ENCODE measurements at places on chromosomes 1 and 21.

DNA sequence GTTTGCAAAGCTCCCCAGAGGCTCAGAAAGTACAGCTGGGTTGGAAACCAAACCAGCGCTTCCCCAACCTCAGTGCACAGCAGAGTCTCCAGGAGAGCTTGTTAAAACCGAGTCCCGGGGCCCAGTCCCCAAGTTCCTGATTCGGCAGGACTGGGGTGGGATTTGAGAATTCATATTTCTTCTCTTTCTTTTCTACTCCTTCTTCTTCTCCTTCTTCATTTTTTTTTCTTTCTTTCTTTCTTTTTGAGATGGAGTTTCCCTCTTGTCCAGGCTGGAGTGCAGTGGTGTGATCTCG lies 136.8 kb downstream of the PGBD5 start:
- no peak for DNase-seq

DNA sequence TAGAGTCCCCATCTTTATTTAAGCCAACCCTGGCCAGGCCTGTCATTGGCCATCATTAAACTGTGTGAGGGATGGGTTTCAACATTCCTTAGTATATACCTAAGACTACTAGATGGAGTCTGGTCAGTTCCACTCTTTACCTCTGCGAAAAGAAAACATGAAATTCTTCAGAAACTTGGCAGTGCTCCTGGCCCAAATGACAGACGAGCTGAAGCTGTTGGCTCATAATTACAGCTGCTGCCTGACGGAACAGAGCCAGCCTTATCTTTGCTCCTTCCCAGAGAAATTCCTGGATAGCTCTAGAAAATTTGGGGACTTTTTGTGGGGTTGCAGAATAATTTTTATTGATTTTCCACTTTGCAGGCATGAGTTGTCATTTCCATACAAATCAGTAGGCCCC lies 30.4 kb downstream of the NPHS2 start:
- DNase-seq: no peak

DNA sequence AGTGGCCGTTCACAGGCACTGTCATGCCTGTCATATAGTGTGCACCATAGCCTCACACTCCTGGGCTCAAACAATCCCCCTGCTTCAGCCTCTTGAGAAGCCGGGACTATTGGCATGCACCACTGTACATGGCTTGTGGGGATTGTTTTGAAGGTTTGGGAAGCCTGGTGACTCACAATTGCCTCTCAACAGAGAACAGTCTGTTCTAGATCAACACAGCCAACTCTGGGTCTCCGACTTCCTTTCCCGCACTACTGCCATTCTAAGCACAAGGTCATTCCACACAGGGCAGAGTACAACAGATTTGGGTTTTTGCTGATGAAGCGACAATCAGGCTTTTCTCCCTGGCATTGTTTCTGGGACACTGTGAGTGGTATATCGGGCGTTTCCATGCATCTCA lies 15.5 kb upstream of the AHCTF1 start:
- peak; percentile 23 for DNase-seq

DNA sequence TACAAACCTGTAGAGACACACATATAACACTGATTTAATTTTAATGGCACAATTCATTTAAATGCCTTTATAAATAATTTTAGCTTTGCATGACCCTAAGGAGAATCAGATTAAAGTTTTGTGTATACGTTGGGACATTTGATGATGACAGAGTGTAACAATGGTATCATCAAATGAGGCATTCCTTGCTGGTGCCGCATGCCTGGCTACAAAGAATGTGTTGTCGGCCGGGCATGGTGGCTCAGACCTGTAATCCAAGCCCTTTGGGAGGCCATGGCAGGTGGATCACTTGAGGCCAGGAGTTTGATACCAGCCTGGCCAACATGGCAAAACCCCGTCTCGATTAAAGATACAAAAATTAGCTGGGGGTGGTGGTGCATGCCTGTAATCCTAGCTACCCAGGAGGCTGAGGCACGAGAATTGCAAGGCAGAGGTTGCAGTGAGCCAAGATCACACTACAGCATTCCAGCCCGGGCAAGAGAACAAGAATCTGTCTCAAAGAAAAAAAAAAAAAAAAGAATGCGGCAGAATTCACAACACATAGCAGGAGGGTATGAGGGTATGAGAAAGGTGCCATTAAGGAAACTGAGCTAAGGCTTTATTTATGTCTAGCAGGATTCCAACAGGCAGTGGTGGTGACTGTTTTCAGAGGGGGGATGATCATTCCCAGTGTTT lies 58.9 kb downstream of the PTPN14 start:
- no peak for DNase-seq

GRCh38 chr1:81115422-81115821 lies 685.3 kb upstream of the ADGRL2 start:
- no peak for DNase-seq

DNA sequence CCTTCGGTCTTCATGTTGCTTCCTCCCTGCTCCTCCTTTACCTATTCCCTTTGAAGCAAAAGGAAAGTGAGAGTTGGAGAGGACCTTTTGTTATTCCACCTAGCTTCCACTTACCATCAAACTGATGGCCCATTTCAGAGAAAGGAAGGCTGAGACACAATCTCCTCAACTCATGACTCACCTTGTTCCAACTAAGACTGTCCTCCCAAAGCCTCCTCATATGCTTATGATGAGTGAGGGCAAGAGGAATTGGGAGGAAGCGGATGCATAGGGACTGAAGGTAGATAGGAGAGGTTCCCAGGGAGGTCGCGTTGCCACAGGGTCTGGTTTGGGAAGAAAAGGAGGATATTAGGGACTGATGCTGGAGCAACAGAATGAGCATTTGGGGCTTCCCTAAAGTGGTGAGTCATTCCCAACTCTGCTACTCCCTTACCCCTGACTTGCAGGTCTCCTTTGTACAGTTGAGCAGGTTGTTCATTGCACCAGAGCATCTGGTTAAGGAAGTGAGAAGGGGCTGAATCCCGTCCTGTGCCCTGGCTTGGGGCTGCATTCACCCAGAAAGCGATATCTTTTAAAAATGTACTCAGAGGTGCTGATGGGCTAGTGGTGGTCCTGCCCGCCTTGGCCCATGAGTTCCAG lies 35.0 kb downstream of the LGR6 start:
- no peak for DNase-seq

GRCh38 chr1:46188295-46189030 lies 9.8 kb downstream of the POMGNT1 start:
- no peak for DNase-seq

DNA sequence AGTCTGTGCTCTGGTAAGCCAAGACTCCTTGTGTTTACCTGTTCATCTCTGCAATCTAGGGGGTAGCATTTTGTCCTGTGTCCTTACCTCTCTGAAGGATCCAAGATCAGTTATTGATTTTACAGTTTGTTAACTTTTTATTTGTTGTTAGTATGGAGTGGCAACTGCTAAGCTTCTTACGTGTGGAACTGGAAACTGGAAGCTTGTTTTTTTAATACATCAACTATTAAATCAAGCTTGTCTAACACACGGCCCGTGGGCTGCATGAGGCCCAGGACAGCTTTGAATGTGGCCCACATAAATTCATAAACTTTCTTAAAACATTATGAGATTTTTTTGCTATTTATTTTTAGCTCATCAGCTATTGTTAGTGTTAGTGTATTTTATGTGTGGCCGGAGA lies 29.2 kb upstream of the MPC2 start:
- no peak for DNase-seq

GRCh38 chr1:197127246-197127912 lies 19.1 kb downstream of the ASPM start:
- no peak for DNase-seq

GRCh38 chr1:8587784-8588183 lies 229.7 kb downstream of the RERE start:
- DNase-seq: no peak

DNA sequence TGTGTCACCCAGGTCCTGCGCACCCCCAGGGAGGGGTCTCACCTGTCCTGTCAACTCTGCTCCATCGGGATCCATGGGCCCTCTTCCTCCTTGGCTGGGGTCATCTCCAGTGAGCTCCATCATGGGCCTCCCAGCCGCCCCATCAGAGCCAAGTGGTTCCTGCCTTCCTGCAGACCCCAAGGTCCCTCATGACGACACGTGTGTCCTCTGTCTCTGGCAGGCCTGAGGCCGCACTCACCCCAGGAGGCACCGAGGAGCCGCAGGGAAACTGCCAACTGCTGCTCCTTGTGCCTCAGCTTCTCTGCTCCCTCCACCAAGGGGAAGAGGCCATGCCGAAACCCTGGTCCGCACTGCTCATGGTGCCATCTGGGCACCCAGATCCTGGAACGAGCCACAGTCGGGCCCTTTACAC lies 46.8 kb downstream of the COL18A1 start:
- DNase-seq: no peak

DNA sequence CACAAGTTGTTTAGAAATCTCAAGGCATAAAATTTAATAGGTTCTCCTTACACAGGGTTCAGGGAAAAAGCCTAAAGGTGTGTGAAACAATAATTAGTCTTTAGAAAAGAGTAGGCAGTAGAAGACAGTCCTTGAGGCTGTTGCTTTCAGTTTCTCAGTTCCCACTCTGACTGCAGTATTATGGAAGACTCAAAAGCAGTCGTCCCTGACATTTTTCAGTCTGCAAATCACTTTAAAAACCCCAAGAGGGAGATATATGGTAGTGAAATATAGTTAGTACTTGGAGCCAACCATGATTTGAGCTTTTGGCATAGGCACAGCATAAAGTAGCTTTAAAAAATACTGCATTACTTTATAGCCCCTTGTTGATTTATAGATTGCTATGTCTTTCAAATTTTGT lies 299.7 kb downstream of the OLFM3 start:
- no peak for DNase-seq

DNA sequence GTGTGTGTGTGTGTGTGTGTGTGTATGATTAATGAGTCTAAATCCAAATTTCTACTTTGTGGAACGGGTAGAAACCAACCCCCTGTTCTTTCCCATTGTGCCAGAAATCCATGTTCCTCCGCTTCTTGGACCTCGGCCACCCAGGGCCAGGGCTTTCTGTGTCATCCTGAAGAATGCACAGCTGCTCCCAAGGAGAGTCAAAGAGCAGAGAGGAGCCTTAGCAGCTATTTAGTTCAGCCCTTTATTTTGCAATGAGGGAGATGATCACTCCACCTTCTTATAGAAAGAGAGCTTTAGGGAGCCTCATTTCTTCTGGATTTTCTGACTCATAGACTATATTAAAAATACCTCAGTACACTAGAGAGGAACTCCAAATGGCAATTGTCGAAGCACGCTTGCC lies 489.3 kb upstream of the VAMP3 start:
- DNase-seq: no peak

DNA sequence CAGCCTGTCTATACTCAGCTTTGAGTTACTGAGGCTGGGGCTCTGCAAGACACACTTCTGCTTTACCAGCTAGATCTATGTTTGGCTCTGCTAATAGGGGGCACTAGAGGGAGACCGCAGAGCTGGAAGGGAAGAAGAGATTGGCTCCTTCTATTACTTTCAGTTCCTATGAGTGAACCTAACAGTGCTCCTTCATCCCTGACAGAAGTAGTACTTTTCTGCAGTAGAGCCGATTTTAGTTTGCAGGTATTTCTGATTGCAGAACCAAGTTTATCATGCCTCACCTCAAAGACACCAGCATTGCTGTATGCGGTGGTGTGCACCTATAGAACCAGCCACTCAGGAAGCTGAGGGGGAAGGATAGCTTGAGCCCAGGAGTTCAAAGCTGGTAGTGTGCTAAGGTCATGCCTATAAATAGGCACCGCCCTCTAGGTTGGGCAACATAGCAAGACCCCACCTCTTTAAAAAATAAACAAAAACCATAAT lies 5.7 kb upstream of the ZDHHC18 start:
- DNase-seq: no peak

DNA sequence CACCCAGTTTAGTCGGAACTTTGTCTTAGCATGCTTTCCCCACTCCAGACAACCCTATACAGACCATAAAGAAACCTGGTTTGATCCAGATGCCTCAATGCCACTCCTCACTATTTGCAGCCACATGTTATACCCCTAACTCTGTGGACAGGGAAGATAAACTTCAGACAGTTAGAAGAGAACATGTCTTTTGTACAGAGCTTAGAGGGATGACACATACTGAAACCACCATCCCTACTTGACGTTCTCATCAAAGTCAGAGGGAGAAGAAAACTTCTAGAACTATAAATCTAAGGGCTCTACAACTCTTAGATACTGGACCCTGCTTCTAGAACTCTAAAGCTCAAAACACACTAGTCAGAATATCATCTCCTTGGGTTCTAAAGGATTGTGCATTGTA lies 3.7 kb downstream of the SYT6 start:
- no peak for DNase-seq

GRCh38 chr1:228346731-228347130 lies 59.9 kb downstream of the TRIM11 start:
- DNase-seq: no peak

- DNase-seq: no peak
Observed at GRCh38 chr1:167663002-167663772, 33.2 kb downstream of the RCSD1 start.

DNA sequence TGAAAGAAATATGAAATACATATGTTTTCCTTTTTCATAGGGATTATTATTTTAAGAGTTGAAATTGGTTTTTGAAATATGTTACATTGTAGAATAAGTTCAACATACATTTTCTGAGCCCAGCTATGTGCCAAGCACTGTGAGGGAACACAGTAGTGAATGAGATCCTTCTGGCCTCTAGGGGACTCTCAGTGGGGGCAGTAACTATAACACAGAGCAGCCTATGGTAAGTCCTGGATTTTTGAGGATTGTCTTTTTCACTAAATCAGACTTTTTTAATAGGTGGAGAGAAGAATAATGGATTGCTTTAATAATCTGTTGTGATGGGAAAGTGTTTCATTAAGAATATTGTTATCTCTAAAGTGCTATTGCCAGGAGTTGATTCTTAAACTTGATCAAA lies 2.4 kb downstream of the DNAJC6 start:
- DNase-seq: no peak

- no peak for DNase-seq
Observed at GRCh38 chr1:185561629-185562028, 172.6 kb upstream of the HMCN1 start.

- no peak for DNase-seq
Observed at GRCh38 chr1:47720111-47720510, 277.1 kb downstream of the TRABD2B start.

GRCh38 chr21:43312751-43313169 lies 114.2 kb downstream of the SIK1 start:
- no peak for DNase-seq

- DNase-seq: no peak
Observed at GRCh38 chr1:209727785-209728184, 23.1 kb downstream of the HSD11B1 start.

GRCh38 chr1:55423376-55423775 lies 208.2 kb upstream of the USP24 start:
- DNase-seq: no peak
